Stimulated activated CD8-positive, alpha-beta memory T cell treated with anti-CD3 and anti-CD28 coated beads, Interleukin-4, amount 100 ng/mL, for 1 hour (primary cell): ENCODE measurements at places on chromosomes 5 and 9.

- DNase-seq: no peak
Measured at GRCh38 chr9:88013607-88014006, 39.3 kb upstream of the CDK20 start.

DNA sequence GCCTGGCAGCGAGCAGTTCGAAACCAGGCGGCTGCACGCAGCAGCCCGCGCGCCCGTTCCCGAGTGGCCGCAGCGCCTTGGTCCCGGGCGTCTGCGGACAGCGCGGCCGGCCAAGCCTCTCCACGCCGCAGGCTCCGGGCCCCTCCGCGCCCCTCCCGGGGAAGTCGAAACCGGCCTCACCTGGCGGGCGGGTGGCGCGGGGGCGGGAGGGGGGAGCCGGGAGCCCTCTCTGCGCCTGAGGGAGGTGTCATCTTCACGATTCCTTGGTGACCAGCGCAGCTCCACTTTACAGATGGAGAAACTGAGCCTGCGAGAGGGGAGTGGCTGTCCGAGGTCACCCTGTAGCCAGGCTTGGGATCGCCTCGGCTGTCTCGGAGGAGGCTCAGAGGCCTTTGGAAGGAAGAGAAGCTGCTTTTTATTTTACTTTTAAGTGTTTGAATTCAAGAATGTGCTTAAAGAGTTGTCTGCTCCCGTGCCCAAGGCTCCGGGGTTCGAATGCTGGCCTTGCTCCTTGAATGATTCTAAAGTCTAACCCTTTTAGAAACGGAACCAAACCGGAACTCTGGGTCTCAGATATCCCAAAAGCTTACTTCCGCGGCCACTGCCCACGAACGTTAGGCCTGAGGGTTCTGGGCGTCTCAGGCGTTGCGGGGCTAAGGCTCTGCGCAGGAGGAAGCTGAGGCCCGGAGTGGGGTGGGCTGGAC lies 662 bp downstream of the SUSD3 start:
- no peak for DNase-seq

GRCh38 chr5:3324421-3325101 lies 271.1 kb upstream of the IRX1 start:
- DNase-seq: no peak

DNA sequence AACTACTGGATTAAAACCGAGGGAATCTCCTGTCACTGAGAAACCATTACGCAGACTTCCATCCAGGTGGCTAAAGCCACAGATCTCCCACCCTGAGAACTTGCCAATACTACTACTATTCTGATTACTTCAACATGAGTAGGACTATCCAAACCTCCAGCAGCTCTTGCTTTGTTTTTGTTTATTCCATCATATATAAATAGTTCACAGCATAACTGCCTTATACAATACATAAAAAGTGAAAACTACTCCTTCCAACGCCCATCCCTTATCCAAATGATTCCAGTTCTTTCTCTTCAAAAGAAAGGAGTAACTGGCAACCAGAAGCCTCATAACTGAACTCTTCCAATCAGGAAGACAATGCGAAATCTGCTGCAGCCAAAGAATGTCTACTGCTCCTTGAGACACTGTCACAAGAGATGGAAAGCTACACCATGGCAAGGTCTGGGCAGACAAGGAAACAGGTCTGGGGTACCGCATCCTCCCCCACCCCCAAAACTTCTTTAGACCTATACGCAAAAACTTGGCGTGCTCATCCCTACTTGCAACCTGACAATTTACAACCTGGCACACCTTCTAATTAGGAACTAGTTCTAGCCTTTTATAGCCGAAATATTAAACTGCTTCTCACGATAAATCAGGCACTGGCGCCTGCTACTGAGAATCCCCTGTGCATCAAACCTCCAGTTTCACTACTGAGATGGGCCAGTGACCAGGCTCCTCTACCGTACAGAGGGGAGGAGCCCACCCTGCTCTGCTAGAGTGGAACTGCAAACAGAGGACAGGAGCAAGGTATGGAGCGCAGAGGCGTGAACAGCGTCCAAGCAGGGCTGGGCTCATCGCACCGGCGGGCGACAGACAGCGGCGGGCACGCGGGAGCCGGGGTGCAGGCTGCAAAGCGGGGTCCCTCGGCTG lies 986 bp downstream of the PLPP1 start:
- DNase-seq: no peak
